Activated CD4-positive, alpha-beta T cell treated with anti-CD3 and anti-CD28 coated beads, Interleukin-10, Interleukin-2, amounts not matched to agents 100 ng/mL and 50 ng/mL, durations not matched to agents 16 hours and 8 hours (primary cell): ENCODE measurements at places on chromosomes 7 and 10.
A peak's percentile ranks its signal among the peaks of the same experiment; 100 is the strongest.

- DNase-seq, result no peak
These were observed 154.5 kb downstream of the RNF133 start for GRCh38 chr7:122544463-122544862.

DNA sequence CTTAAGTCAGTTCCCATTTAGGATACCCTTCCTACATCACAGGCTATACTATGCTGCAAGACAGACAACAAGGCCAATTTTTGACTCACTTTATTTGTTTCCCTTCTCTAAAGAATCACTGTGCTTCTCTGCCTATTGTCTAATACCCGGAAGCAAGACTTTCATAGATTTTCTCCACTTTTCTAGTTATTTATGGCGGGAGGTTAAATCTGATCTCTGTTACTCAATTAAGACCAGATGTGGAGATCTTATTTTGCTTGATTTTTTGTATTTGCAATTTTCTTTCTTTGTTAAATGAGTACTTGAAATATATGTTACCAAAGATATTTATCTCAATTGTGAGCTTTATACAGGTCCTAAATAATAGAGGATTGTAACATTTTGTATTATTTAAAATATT is 511.5 kb downstream of the ATRNL1 start:
- DNase-seq, result no peak

GRCh38 chr7:122658856-122659255 is 40.1 kb downstream of the RNF133 start:
- DNase-seq, result no peak

- DNase-seq, result no peak
These were observed 63.1 kb upstream of the KCNIP2 start for GRCh38 chr10:101906586-101907183.

DNA sequence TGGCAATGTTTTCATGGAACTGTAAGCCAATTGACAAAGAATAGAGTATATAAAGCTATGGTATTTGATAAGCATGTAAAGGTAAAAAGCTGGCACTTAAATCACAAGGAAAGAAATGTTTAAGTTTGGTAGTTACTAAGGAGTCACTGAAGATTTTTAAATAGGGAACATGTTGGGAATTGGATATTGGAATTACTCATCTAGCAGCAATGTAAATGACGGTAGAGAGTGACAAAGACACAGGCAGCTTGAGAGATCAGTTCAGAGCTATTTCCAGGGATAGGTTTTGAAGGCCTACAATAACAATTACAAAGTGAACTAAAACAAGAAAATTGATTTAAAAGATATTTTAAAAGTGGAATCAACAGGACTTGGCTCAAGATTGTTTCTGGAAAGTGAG is 36.8 kb downstream of the SP8 start:
- no peak for DNase-seq

GRCh38 chr10:68959695-68960527 is 3.9 kb downstream of the DDX21 start:
- DNase-seq, result no peak

DNA sequence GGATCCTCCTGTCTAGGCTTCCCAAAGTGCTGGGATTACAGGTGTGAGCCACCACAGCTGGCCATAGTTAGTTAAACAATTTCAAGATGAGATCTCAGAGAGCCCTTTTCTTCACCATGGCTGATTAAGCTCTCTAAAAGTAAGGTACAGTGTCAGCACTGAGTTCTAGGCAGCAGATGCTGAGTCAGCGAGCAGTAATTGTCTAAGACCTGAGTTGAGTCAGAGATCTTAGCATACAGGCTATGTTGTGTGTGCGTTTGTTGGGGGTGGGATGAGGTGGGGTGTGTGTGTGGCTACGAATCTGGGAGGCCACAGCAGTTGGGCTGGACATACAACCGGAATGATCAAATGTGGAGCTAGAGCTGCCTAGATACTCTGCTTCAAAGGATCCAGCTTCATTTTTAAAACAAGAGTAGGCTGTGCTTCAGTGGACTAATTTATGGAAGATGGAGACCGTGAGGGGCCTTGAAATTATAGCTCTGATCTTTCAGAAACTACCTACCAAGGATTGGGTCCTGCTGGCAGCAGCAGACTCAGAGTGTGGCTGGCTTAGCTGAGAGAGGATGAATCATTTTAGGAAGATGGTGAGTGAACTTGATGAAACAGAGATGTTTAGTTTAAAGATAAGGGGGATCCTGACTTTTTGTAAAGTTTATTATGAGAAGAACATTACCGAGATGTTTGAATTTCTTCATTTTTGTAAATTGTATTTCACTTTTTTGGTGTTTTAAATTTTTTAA is 17.5 kb upstream of the MTPN start:
- DNase-seq, result peak; percentile 60

DNA sequence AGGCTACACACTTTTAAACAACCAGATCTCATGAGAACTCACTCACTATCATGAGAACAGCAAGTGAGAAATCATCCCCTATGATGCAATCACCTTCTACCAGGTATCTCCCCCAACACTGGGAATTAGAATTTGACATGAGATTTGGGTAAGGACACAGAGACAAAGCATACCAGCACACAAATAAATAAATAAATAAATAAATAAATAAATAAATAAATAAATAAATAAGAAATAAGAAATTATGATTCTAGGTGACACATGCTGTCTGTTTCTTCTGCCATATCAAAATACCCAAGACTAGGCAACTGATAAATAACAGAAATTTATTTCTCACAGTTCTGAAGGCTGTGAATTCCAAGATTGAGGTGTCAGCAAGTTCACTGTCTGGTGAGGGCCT is 87.2 kb upstream of the CYP2C9 start:
- DNase-seq, result no peak

- no peak for DNase-seq
These were observed 3.3 kb upstream of the MEST start for GRCh38 chr7:130488392-130489139.

DNA sequence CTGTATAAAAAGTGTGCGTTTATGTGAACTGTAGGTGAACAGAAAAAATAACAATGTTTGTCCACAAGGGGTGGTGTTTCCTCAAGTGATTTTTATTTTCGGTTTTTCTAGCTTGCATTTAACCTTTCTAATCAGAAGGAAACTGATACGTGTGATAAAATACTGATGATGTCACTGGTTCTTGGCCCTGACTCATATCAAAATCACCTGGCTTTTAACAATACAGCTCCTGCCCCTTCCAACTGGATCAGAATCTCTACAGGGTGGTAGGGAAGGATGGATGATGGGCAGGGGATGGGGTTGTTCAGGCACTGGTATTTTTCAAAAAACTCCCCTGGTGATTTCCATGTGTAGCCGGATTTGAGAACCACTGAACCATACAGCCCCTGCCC is 10.9 kb downstream of the NPFFR1 start:
- peak; percentile 71 for DNase-seq

GRCh38 chr7:127383123-127383835 is 9.2 kb downstream of the ZNF800 start:
- no peak for DNase-seq

DNA sequence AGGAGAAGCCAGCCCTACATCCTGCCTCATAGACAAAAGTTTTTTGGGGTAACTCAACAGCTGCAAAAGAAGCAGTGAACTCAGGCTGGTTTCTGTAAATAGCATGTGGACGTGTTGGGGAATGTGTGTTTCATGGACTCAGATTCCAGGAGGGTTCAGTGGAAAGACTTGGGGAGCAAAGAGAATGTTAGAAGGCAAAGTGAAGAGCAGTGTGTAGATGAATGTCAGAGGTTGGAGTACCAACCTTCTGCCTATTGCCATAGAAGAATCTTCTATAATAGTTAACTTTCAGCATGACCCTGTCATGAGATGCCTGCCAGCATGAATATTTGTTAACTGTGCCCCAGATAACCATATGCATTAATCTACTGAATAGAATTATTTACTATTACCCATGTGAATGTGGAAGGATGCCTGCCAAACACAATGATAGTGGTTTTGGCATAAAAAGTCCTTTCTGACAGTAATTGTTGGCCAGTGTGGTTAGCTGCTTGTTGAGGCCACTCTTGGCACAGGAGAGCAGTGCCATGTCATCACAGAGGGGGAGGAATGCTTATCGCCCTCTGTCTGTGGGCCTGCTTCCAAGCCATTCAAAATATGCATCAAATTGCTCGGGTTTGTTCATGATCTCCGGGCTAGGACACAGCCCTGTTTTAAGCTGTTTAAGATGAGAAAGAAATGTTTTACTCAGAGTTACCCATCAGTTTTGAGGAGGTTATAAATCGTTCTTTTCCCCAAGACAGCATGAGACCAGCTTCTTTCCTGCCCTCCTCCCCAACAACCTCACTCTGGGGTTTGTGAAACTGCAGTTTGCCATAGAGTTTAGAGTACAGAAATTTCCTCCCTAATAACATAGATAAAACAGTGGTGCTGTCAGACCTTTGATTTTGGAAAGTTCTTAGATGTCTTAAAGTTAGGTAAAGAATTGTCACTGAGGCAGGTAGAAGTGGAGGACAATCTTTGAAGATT is 165.3 kb downstream of the WNT2 start:
- DNase-seq, result no peak

GRCh38 chr7:44282601-44283171 is 42.7 kb downstream of the CAMK2B start:
- DNase-seq, result no peak

DNA sequence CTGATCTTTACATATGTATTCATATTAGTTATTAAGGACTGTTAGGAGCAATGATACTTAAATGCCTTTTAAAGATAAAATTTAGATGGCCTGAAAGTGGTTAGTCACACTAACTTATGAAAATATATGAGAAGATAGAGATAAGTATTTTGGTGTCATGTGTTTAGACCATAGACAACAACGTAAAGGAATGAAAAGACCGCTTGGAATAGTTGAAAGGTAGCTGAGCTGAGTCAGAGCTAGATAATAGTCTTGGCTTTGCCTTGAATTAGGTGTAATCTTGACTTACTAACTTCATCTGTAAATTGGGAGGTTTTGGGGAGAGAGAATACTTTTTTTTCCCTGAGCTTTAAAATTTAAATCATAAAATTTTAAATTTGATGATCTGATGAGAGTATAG is 127.0 kb downstream of the LYZL1 start:
- DNase-seq, result no peak

- peak; percentile 88 for DNase-seq
These were observed 84.1 kb downstream of the PTPRE start for GRCh38 chr10:127990846-127991542.

DNA sequence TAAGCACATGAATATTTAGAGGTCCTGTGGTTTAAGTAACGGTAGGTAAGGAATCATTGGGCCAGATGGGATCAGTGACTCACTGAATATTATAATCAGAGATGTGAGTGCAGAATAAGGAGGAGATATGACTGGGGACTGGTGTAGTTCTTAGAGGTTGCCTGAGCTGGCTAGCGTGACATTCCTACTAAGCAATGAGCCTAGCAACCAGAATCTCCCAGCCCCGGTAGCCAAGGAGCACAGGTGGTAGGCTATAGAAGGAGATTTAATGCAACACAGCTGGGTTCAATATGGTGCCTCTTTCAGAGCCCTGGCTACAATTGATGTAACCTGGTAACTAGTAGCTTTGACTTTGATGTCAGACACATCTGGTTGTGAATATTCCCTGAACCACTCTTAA is 641.6 kb downstream of the AUTS2 start:
- no peak for DNase-seq

DNA sequence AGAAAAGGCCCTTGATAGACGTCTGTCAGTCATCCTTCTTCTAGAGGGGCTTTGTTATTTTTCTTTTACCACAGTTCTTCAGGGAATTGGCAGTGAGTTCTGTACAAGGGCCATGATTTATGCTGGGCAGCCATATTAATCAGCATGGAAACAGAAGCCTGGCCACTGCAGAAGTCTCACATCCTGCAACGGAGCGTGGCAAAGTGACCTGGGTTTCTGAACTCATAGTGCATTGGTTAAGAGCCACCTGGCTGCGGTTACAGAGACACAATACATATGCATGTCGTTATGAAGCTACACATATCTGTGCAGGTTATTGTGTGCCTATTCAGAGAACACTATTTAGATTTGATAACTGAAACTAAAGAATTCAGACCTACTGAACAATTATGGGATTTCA is 419.4 kb upstream of the CELF2 start:
- no peak for DNase-seq

- no peak for DNase-seq
These were observed 268.4 kb downstream of the GPR37 start for GRCh38 chr7:124497176-124497575.

- DNase-seq, result no peak
These were observed 61.8 kb downstream of the LRRC17 start for GRCh38 chr7:102974366-102975236.

GRCh38 chr7:102322202-102322715 is 34.0 kb downstream of the SPDYE6 start:
- no peak for DNase-seq

GRCh38 chr10:128025437-128025836 is 100.8 kb downstream of the MKI67 start:
- no peak for DNase-seq

DNA sequence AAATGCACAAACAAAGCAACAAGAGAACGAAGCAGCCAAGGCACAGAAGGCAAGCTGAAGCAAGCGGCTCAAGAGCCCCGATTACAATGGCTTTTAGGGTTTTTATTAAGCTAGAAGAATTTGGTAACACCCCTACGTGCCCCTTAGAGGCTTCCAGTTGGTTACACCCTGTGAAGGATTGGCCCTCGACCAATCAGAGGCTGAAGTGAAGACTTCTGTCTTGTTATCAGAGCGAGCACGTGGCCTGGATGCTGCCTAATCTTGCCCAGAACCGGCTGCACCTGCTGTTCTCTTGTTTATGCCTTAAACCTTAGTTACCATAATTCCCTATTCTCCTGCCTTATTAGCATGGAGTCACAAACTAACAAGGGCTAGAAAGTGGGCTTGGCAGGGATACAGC is 21.4 kb downstream of the KCNK18 start:
- DNase-seq, result no peak

DNA sequence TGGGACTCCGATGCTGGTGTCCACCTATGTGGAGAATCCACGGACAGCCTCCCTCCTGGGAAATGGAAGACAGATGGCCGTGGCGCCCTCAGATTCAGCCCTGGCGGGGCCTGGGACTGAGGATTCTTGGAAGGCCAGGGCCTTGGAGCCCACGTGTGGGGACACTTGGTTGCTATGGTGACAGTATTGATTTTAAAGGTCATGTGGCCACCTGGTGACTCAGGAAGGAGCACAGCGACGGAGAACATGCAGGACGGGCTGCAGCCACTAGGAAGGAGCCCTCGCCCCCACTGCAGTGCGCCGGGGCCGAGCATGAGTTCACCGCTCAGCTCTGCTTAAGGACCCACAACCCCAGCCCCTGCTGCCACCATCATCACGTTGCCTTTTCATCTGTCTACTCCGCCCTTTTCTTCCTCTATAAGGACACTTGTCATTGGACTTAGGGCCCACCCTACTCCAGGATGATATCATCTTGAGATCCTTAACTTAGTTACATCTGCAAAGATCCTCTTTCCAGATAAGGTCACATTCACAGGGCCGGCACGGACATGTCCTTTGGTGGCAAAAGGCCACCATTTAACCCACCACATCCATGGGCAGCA is 3.7 kb upstream of the STK32C start:
- DNase-seq, result no peak

GRCh38 chr10:42866115-42866995 is 83.8 kb downstream of the BMS1 start:
- peak; percentile 63 for DNase-seq

DNA sequence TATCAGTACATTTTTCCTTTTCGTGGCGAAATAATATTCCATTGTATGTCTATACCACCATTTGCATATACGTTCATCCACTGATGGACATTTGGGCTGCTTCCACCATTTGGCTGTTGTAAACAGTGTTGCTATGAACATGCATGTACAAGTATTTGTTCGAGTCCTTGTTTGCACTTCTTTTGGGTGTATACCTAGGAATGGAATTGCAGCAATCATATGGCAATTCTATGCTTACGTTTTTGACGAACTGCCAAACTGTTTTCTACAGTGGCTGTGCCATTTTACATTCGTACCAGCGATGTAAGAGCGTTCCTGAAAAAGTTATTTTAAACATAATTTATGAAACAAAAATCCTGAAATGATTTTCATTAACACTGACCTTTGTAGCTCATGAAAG is 79.5 kb downstream of the HIPK2 start:
- DNase-seq, result no peak
